Activated naive CD8-positive, alpha-beta T cell treated with anti-CD3 and anti-CD28 coated beads, Interleukin-2, amount 10 ng/mL, durations not matched to agents 7 days and 5 days (primary cell): ENCODE measurements at places on chromosomes 7 and 10.

GRCh38 chr7:158022601-158023000 is 565.0 kb downstream of the PTPRN2 start:
- DNase-seq: no peak

- DNase-seq: peak; percentile 79
Observed at GRCh38 chr7:138752518-138753149, 45.2 kb upstream of the TMEM213 start.

DNA sequence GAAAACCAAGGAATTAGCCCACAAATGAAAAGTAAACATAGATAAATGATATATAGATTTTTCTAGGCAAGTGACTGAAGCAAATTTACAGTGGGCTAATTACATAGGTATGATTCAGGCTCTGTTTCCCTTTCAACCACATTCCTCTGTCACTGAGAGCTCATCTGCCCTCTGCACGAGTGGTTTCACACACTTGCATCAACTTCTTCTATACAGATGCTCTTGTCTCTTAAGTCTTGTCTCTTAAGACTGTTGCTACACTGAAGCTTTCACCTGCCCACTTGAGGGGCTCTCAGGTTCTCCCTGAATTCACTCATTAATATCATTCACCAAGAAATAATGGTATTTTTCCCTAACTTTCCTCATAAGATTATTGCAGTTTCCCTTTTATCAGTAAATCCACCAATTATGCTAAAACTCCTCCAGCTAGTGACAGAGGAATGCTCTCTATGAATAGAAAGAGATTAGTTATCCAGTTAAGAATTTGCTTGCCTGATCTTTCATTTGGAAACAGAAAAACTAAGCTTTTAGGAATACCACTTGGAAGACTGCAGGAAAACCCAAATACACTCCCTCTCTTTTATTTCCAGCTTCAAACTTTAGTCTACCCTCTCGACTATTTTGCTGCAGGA is 95.7 kb downstream of the ELAPOR2 start:
- DNase-seq: no peak

DNA sequence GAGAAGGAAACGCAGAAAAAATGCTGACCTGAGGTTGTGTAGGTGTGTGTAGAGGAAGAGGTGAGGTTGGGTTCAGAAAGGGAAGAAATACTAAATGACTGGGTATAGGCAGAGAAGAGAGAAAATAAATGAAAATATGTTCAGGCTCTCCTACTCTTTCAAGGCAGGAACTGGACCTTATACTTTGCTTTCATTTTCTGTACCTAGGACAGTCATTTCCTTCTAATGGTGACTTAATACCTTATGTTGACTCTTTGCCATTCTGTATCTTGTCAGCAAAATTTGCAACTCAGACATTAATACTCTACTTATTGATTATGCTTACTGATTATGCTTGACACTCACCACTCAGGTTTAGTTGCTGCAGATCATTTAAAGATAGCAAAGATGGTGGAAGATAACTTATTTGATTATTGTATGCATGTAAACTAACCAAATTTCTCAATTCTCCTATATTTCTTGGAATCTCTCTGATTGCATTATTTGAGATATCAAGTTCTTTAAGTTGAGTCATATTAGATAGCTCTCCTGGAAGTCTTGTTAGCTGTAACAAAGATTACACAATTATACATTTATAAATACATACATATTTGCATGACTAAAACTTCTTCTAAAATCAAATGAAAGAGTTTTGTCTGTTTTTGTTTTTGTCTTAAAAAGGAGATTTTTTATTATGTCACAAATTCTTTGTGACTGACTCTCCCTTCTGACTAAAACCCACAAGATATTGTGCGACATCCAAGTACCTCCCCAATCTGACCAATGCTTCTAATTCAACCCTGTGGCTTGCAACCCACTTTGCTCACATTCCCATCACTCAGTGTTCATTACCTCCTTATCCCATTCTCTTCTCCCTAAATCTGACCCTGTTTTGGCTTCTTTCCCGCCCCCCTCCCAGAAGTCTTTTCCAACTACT is 20.0 kb downstream of the LRRD1 start:
- DNase-seq: no peak

GRCh38 chr10:117964536-117964935 is 82.2 kb downstream of the RAB11FIP2 start:
- DNase-seq: no peak

GRCh38 chr10:33160151-33160550 is 174.3 kb downstream of the NRP1 start:
- no peak for DNase-seq

- DNase-seq: no peak
Observed at GRCh38 chr7:115125312-115125711, 203.4 kb downstream of the MDFIC start.

GRCh38 chr7:116633131-116633988 is 38.6 kb upstream of the MET start:
- no peak for DNase-seq

- DNase-seq: no peak
Observed at GRCh38 chr7:116553168-116553964, 28.5 kb downstream of the CAV1 start.

DNA sequence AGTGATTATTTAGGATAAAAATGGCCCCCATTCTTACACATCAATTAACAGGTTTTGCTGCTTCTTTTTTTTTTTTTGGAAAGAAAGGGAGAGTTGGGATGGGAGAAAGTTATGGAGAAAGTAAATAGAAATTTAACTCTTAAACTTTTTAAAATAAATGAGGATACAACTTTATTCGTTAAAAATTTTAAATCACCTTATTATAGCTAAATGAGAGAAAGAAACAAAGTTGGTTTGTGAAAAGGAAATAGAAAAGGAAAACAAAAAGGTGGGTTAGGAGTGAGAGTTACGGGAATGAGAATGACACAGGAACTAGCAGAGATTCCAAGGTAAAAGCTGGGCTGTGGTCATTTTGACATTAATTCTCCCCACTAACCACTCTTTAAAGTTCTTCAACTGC is 34.9 kb downstream of the LMOD2 start:
- no peak for DNase-seq

DNA sequence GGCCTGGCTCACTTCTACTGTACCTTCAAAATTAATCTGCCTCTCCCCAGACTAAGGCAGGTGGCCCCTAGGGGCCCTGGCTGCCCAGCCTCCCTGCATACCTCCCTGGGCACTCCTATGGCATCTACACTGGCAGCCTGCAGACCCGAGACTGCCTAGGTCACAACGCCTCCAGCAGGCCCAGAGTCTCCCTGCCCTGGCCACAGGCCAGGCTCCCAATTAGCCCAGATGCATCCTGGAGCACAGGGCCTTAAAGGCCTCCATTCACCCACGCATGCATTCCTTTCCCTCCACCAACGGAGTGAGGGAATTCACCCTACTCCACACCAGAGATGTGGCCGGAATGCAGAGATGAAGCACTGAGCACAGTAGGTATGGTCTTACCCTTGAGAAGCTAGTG is 1.9 kb downstream of the CHAT start:
- DNase-seq: no peak

DNA sequence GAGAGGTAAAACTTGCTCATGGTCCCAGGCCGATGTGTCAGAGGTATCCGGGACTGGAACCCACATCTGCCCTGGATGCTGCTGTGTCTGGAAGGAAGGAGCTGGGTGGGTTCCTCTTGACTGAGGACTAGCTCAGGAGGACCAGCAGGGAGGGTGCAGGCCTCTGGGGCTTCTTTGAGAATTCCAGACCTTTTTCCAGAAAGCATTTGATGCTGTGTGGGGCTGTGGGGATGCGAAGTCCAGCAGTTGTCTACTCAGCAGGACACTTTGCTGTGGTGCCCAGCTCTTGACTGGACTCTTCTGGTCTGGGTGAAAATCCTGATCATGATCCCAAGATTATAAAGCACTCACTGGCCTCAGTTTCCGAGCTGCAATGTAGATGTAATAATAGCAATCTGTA is 1.7 kb downstream of the RAMP3 start:
- no peak for DNase-seq

DNA sequence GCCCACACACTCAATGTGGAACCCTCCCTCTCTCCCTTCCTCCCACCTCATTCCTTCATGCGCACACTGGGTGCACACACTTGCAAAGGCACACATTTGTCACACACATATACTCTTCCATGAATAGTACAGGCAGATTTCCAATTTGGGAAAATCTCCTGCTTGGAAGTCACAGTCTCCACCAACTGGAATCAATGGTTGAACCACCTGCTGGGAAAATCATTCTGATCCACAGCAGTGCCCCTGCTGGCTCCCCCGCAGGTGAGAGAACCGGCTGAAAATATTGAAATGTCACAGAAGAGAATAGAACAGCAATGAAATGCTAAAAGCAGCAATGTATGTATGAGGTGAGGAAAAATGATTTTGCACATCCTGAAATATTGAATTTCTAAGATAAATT is 232.7 kb downstream of the ADAM12 start:
- no peak for DNase-seq

- no peak for DNase-seq
Observed at GRCh38 chr10:58264780-58265179, 2.9 kb downstream of the IPMK start.

DNA sequence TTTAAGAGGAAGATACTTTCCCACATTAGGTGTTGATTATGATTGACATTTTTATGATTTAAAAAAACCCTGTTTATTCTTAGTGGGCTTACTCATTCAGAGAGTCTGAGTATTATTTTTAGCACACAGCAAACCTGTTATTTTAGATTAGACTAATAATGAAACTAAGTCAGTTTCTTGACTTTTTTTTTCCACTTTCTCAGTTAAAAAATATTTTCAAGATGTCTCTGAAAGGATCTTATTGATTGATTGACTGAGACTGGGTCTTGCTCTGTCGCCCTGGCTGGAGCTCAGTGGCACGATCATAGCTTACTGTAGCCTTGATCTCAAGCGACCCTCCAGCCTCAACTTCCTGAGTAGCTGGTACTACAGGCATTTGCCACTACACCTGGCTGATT is 20.4 kb upstream of the INPP5F start:
- DNase-seq: no peak

GRCh38 chr10:129915526-129916378 is 48.3 kb downstream of the EBF3 start:
- no peak for DNase-seq

- no peak for DNase-seq
Observed at GRCh38 chr7:137342265-137342664, 1.3 kb downstream of the PTN start.

GRCh38 chr10:80359644-80360043 is 3.1 kb downstream of the DYDC2 start:
- no peak for DNase-seq

DNA sequence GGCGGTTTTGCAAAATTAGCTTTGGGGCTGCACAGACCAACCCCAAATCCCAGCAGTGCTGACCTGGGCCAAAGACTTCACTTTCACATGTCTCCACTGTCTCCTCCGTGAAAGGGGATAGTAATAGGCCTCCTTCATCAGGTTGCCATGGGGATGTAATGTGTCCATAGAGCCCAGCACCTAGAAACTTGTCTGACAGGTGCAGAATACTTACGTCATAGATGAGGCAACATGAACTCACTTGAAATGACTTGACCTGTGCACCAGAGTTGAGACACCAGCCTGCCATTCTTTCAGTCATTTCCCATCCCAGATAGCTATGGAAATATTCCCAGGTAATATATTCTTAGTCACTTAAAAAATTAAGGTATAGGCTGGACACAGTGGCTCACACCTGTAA is 94.2 kb downstream of the INSYN2A start:
- DNase-seq: no peak

DNA sequence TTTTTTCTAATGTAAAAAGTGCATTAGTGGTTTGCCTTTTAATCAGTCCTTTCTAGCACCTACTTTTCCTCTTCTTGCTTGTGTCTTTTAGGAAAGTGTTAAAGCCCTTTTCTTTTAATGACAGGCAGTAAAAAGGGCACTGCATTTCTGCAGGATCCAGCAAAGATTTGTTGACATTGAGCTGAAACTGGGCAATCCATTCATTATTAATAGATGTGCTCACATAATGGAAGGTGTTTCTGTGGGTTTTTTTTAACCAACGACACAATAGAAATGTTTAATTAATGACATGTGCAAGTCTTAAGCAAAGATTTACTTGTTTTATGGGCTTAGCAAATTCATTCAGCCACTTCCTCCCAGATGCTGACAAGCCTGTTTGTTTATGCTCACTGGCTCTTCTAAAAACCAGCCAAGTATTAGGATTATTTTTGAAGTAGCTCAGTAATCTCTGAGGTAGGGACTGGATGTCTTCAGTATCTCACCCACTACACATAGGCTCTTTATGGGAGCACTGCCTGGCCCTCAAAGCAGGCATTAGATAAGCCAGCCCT is 1201.1 kb downstream of the SORCS1 start:
- DNase-seq: no peak

- DNase-seq: no peak
Observed at GRCh38 chr7:141562972-141563371, 11.8 kb downstream of the AGK start.

DNA sequence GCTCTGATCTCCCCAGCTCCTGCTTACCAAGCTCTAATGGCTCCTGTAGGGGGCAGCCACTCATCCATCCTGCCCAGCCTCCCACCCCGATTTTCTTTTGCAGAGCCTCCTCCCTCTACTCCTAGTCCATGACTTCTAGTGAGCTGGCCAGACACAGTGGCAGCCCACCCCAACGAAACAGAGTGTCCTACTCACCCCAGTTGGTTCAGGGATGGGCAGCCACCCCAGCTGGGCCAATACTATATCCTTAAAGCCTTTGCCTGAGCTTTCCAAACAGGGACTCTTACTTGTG is 77.1 kb downstream of the GRID1 start:
- DNase-seq: no peak
